ENCODE measurements at places on chromosomes 6 and 20. TPM values are rescaled to one million over a fixed set of nuclear protein-coding genes. Genes with fewer than 3 reads are reported as not detected.

Gene THEMIS
- not detected for total RNA-seq

Gene FERMT1
- total RNA-seq, result 6.4 TPM

Gene UFL1
- total RNA-seq, result 26.3 TPM

Gene SCRT2
- total RNA-seq, result not detected

Gene PLAGL2
- 3.5 TPM for total RNA-seq

Gene PPP1R3G
- total RNA-seq, result 3.0 TPM

Gene TTLL9
- total RNA-seq, result 0.07 TPM

Gene MCCD1
- not detected for total RNA-seq

Gene EYA2
- 0.03 TPM for total RNA-seq

Gene GMPR
- total RNA-seq, result 11.6 TPM

Gene NHSL1
- 3.9 TPM for total RNA-seq

Gene ADGB
- not detected for total RNA-seq
